ENCODE measurements at places on chromosomes 12 and 14. TPM values are rescaled to one million over a fixed set of nuclear protein-coding genes. Genes with fewer than 3 reads are reported as not detected.

DNA sequence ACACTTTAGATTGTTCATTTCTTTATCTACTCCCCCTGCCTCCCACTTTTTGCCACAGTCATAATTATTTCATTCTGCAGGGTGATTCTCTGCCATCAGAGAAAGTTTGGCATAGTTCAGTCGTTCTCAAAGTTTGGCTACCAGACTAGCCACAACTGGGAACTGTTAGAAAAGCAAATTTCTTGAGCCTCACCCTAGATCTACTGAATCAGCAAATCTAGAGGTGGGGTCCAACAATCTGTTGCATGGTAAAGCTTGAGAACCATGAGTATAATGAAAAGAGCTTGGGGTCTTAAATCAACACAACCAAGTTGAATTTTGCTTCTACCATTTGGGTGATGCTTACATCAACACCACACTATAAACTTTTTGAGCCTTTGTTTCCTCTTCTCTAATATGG, 172.7 kb downstream of the NRXN3 start:
- DNase-seq, result no peak

GRCh38 chr12:132153501-132154340, 9.5 kb downstream of the NOC4L start:
- DNase-seq, result peak; percentile 79

- DNase-seq, result no peak
Measured at GRCh38 chr14:63760014-63760413, 32.1 kb upstream of the SGPP1 start.

DNA sequence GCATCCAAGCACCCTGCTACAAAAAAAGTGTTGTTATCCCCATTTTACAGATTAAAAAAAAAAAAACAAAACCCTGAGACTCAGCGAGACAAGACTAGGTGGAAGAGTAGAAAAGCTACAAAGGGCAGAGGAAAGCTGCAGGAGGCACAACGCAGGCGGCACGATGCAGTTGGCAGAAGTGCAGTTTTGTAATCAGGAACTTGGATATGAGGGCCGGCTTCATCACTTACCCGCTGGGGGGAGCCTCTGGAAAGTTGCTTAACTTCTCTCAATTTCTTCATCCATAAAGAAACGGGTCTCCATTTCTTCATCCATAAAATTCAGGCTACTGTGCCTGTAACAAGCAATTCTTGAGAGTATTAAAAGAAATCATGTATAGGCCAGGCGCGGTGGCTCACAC, 33.1 kb upstream of the CCDC60 start:
- DNase-seq, result no peak

- peak; percentile 91 for DNase-seq
Measured at GRCh38 chr14:75176142-75176820, at the start of gene TMED10. TMED10 (minus strand) TSS chr14:75176612; CDS start chr14:75176579, 33 bp downstream.

GRCh38 chr12:62865937-62866336, 69.0 kb downstream of the PPM1H start:
- no peak for DNase-seq

- peak; percentile 62 for DNase-seq
Measured at GRCh38 chr12:6363330-6364043, 11.9 kb downstream of the SCNN1A start.

DNA sequence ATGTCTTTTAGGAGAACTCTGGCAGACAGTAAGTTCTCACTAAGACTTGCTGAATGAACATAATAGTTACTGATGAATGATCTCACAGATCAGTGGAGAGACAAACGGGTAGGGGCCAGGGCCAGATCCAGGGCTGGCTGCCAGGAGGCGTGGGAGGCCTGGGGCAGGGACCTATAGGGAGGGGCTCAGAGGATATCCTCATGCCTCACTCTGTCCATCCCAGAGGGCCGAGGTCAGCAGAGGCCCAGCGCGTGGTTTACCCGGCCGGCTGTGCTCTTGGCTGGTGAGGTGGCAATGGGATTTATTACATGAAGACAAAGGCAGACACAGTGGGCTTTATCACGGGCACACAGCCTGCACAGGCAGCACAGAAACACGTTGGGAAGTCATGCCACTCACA, 85.4 kb downstream of the CHGA start:
- DNase-seq, result no peak

DNA sequence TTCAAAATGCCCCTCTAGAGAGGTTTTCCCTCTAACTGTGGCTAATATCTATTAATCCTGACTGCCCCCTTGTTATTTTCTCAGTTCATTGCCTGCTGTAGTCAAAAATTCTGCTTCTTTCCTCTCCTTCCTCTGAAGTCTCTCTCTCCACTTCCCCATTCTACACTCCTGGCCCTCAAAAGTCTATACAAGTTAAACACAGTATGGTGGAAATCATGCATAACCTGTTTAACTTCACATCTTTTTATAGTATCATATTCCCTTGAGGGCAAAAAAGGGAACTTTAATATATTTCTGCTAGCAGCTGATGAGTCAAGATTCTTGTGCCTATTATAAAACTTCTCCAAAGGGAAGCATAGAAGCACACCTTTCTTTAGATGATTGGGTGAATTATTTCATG, 16.7 kb downstream of the GRIP1 start:
- DNase-seq, result no peak

GRCh38 chr12:23025372-23026016, 400.5 kb downstream of the ETNK1 start:
- no peak for DNase-seq

DNA sequence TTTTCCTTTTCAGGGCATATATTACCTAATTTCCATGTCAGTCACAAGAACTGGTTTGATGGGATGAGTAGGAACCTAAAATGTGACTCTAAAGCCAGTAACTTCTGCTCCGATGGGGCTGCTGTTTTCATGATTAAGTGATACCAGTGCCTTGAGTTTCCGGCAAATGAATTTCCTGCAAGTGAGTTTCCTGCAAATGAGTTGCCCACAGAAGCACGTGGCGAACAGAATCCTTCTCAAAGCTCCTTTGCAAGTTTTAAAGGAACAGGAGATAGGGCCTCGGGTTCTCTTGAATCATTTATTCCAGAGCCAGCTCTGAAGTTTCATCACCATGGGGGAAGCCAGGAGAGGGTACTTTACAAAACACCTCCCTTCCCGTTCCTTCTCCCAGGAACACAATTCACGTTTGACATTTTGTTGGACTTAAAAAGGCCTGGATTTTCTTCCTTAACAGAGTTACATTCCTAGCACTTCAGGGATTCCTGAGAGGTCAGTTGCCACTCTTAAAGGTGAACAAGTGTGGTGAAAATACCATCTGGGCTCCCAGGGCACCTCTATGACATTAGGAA, 2.2 kb upstream of the PPTC7 start:
- no peak for DNase-seq

GRCh38 chr14:41130274-41130673, 476.4 kb upstream of the LRFN5 start:
- no peak for DNase-seq

DNA sequence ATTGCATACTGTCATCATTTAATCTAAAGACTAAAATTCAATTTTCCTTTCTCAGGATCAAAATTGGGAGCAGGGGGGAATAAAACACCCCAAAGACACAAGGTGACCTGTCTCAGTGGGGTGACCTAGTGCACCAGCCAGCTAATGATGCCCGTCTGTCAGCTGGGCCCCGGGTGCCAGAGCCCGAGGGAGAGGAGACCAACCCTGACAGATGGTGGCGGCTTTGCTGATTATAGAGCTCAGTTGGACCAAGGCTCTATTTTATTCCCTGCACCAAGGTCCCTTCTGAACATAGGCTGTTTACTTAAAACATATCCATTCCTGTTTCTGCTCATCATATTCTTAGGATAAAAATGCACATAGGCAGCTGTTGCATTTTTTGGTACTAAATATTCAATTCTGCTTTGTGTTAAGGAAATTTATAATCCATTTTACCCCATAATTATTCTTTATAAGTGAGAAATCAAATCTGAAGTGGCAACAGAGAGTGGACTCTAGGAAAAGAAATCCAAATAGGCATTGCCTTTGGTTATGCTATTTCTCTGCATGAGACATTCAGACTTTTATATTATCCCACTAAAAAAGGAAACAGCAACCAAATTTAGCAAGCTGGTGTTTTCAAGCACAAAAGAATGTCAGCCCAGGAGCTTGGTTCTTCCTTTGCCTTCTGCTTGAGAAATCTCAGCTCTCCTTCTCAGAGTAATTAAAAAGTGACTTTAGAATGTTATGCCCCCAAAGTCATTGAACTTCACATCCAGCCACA, 96.8 kb upstream of the IFNG-AS1 start:
- no peak for DNase-seq

Gene ASCL1
- polyA plus RNA-seq, result 1.9 TPM

Gene TMPRSS12
- not detected for polyA plus RNA-seq

Gene CFAP251
- 9.6 TPM for polyA plus RNA-seq

Gene OASL
- polyA plus RNA-seq, result 0.15 TPM

Gene DPY19L2
- polyA plus RNA-seq, result 27.4 TPM

Gene CCDC197
- not detected for polyA plus RNA-seq

Gene MMP19
- 12.1 TPM for polyA plus RNA-seq
